HT1080 (cell line): ENCODE measurements at places on chromosomes 6 and 20. TPM values are rescaled to one million over a fixed set of nuclear protein-coding genes. Genes with fewer than 3 reads are reported as not detected.

The GSTA2 gene
- total RNA-seq = not detected in 2 replicates

The PTPRT gene
- total RNA-seq = not detected in 2 replicates

The TIAM2 gene
- 1.9 and 2.3 TPM in 2 replicates for total RNA-seq

The FILIP1 gene
- total RNA-seq = 0.30 and 0.85 TPM in 2 replicates

The MTHFD1L gene
- total RNA-seq = 44.6 and 65.7 TPM in 2 replicates

The MEP1A gene
- not detected in 2 replicates for total RNA-seq

The TAF11 gene
- total RNA-seq = 20.0 and 27.2 TPM in 2 replicates

The CCDC170 gene
- not detected in 2 replicates for total RNA-seq

The PACRG gene
- not detected in 2 replicates for total RNA-seq

The COL21A1 gene
- 0.08 and 0.10 TPM in 2 replicates for total RNA-seq

The BPIFB2 gene
- not detected in 2 replicates for total RNA-seq

The FOXS1 gene
- 0.17 and 0.35 TPM in 2 replicates for total RNA-seq

The OOEP gene
- not detected in 2 replicates for total RNA-seq

The IYD gene
- 0.02 TPM in 1 of 2 replicates, not detected in the other for total RNA-seq

The UBE2J1 gene
- total RNA-seq = 21.2 and 25.1 TPM in 2 replicates

The HLA-DPB1 gene
- 12.7 and 33.5 TPM in 2 replicates for total RNA-seq

The PGBD1 gene
- 6.1 and 6.2 TPM in 2 replicates for total RNA-seq

The TREML1 gene
- total RNA-seq = 0.23 TPM in 1 of 2 replicates, not detected in the other

The TXLNB gene
- total RNA-seq = 0.07 and 0.40 TPM in 2 replicates

The TXNDC5 gene
- total RNA-seq = 338 and 359 TPM in 2 replicates

The SLC22A16 gene
- total RNA-seq = not detected in 2 replicates

The GABRR2 gene
- 0.10 TPM in 1 of 2 replicates, not detected in the other for total RNA-seq

The KIFC1 gene
- total RNA-seq = 80.5 and 105 TPM in 2 replicates

The CASS4 gene
- not detected in 2 replicates for total RNA-seq

The PCK1 gene
- total RNA-seq = not detected in 2 replicates

The PXDC1 gene
- total RNA-seq = 27.6 and 28.2 TPM in 2 replicates

The TGM3 gene
- total RNA-seq = not detected in 2 replicates

The ZNF831 gene
- not detected in 2 replicates for total RNA-seq

The ROS1 gene
- total RNA-seq = 0.06 TPM in 1 of 2 replicates, not detected in the other

The DPPA5 gene
- total RNA-seq = not detected in 2 replicates

The SLC17A3 gene
- total RNA-seq = not detected in 2 replicates

The RTEL1 gene
- total RNA-seq = 13.1 and 19.3 TPM in 2 replicates

The KCNQ5 gene
- 6.9 and 11.3 TPM in 2 replicates for total RNA-seq

The ENPP3 gene
- total RNA-seq = 0.05 and 0.23 TPM in 2 replicates

The RBPJL gene
- total RNA-seq = not detected in 2 replicates

The ID4 gene
- 0.55 TPM in 1 of 2 replicates, not detected in the other for total RNA-seq

The CST4 gene
- not detected in 2 replicates for total RNA-seq

The FAM209A gene
- not detected in 2 replicates for total RNA-seq

The PAX1 gene
- total RNA-seq = not detected in 2 replicates

The MLN gene
- not detected in 2 replicates for total RNA-seq

The ARFRP1 gene
- 44.6 and 46.2 TPM in 2 replicates for total RNA-seq

The RIPOR3 gene
- not detected in 2 replicates for total RNA-seq

The PPT2 gene
- 20.4 and 90.2 TPM in 2 replicates for total RNA-seq

The SYNCRIP gene
- total RNA-seq = 130 and 159 TPM in 2 replicates

The TP53TG5 gene
- not detected in 2 replicates for total RNA-seq

The LCA5 gene
- 0.33 and 0.37 TPM in 2 replicates for total RNA-seq

The KHDC1L gene
- total RNA-seq = not detected in 2 replicates

The HLA-DMB gene
- 0.07 and 0.16 TPM in 2 replicates for total RNA-seq

The FAM209B gene
- total RNA-seq = not detected in 2 replicates

The NOX3 gene
- not detected in 2 replicates for total RNA-seq

The SIRPD gene
- total RNA-seq = not detected in 2 replicates

The CGA gene
- total RNA-seq = 0.13 TPM in 1 of 2 replicates, not detected in the other

The TSBP1 gene
- not detected in 2 replicates for total RNA-seq

The TGM2 gene
- 129 and 146 TPM in 2 replicates for total RNA-seq
